Memory B cell (primary cell): ENCODE measurements at places on chromosomes 4 and X.

GRCh38 chr4:31375936-31376335 is 655.8 kb downstream of the PCDH7 start:
- no peak for DNase-seq

DNA sequence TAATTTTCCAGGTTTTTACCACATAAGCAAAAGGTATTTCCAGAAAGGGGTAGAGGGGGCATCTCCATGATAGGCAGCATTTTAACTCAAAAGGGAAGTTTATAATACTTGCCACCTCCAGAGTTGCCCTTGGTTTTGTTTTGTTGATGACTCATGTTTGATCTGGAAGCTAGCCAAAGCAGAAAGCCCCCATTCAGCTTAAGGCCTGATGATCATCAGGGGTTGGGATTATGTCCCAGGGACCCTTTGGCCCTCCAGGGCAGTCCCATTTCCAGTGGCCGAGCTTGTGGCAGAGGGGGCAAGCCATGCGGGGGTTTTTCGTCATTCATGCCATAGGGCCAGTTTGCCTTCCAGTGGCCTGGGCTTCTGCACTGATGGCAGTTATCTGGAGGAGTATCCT is 143.0 kb upstream of the PLAC1 start:
- DNase-seq, result no peak

GRCh38 chrX:20320461-20321159 is 53.9 kb upstream of the RPS6KA3 start:
- no peak for DNase-seq

DNA sequence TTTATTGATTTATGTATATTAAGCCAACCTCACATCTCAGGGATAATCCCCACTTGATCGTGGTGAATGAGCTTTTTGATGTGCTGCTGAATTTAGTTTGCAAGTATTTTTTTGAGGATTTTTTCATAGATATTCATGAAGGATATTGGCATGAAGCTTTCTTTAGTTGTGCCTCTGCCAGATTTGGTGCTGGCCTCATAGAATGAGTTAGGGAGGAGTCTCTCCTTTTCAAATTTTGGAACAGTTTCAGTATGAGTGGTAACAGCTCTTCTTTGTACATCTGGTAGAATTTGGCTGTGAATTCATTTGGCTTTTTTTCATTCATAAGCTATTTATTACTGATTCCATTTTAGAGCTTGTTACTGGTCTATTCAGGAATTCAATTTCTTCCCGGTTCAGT is 197.2 kb upstream of the NDST4 start:
- no peak for DNase-seq

DNA sequence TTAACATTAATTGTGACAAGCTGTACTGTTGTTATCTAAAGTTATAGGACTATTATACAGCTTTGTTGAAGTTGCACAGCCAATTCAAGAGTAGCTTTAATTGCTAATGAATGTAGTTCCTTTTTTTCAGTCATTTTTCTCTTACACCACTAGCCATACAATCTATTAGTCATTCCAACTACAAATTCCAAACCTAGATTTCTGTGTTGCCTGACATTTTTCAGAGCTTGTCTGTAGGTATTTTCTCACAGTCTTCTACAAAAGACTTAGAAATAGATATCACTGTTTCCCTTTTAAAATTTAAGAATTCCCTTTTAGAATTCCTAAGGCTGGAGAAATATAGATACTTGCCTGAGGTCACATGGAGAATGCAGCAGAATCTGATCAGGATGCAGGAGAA is 307.0 kb upstream of the HS3ST1 start:
- no peak for DNase-seq

- DNase-seq, result no peak
Observed at GRCh38 chr4:94251094-94251493, 43.4 kb downstream of the SMARCAD1 start.

DNA sequence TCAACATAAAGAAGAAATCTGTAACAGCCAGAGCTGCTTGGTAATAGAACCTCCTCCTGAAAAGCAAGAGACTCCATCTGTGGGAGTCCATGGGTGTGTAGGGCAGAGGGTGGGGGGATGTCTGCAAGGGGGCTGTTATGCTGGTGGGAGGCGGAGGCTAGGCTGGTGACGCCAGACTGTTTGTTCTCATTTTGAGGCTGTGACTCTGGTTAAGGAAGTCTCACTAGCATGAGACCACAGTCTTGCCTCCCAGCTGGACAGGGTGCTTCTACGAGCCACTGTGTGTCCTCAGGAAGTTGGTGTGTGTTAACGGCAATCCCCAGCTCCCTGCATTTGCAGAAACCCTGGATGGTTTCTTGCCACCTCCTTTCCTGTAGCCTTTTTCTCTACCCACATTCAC is 79.8 kb downstream of the NSUN7 start:
- no peak for DNase-seq

GRCh38 chr4:71185037-71185436 is 153.8 kb upstream of the SLC4A4 start:
- no peak for DNase-seq

- no peak for DNase-seq
Observed at GRCh38 chr4:109160494-109160893, 142.0 kb downstream of the COL25A1 start.

DNA sequence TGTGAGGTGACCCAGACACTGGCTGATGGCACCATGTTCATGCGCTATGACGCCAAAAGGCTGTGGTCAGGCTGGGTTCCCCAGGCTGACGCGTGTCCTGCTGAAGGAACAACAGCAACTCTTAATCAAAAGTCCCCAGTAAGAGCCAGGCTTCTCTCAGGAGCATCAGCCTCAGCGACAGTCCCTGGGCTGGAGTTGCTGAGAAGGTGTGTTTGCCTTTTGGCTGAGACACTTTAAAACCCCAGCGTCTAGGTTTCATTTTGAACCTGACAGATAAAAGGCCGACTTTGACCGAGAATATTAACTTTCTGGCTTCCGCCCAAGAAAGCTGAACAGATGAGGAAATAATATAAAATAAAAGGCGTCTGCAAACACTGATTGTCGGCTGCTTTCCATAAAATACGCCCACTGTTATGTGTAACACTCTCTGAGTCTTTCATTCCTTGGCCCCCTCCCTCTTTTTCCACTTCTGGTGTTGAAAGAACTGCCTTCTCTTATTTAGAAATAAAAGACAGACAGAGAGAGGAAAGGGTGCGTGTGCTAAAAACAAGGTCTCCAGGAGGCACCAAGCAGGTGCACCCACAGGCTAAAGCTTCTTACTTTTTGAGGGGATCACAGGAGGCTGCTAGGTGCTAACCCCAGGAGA is 373.6 kb downstream of the MID1IP1 start:
- no peak for DNase-seq

DNA sequence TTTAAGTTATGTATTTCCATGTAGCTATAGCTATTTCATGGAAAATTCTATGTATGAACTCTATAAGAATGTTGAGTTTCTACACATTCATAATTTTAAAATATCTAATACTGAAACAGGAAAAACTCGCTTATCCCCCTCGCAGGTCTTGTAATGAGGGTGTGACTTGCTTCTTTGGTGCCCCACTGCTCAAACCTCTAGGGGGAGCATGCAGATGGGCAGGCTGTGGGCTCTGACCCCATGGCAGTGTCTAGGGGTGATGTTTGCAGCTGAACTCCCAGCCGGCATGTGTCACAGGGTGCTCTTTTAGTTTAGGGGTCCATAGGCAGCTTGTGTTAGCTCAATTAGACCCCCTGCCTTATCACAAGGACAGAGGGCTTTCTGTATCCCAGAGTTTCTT is 1825.7 kb upstream of the ADGRL3 start:
- DNase-seq, result no peak

DNA sequence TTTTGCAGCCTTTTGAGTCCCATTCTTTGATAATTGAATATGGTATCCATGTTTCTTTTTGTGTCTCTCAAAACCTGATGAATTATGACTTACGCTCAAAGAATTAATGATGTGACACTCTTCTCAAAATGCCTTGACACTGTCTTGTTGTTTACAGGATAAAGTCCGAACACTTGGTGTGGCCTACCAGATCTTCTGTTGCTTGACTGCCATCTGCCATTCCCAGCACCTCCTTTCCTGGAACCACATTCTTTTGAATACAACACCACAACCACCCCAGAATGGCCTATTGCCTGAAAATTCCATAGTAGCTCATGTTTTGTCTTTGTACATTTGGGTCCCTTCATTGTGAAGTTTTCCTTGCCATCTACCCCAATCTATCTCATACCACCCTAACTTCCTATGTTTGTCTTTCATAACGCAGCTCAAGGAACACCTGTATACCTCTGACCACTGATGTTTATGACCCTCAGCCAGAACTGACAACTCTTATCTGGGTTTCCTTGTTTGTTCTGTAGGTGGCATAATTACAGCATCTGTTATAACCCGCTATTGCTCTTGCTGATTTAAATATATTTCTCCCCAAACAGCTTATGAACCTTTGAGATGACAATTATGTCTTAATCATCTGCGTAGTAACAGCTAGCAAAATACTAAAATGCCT is 991.3 kb downstream of the RAB28 start:
- no peak for DNase-seq

DNA sequence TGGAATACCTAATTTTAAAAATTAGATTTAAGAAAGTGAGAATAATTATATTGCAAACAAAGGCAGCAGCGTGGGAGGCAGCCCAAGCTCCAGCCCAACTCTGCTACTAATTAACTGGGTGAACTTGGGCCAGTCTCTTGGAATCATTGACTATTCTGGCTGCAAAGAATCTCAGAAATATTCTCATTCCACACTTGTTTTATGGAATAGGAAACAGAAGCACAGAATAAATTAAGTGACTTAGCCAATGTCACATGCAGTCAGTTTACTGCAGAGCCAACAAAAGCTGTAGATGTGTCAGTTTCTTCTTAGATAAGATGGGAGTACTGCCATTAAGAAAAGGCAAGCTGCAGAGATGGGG is 132.6 kb upstream of the FAM9B start:
- no peak for DNase-seq

DNA sequence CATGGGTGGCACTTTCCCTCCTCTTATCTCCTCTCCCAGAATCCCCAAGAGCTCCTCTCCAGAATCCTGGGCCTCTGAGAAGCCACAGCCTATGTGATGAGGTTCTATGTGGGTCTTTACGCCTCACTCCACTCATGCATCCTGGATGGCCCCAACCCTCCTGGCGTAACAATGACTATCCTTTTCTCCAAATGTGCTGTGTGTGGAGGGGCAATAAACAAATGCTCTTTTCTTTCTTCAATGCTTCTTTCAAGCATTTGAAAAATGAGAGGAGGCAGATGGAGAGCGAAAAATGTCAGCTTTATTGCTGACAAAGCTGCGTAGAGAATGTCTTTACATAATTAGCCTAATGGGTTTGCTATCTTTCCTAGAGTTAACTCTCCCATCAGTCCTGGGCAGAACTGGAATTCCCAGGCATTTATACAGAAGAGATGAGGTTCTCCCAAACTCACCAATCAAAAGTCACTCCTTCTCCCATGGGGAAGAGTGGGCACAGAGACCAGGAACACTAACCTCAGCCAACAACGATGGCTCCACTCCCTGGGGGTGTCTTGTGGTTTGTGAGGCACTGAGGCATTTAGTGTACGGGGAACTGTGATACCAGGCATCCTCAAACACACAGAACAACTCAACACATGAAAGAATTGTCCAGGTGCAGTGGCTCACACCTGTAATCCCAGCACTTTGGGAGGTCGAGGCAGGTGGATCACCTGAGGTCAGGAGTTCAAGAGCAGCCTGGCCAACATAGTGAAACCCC is 118.9 kb upstream of the SLC34A2 start:
- no peak for DNase-seq

DNA sequence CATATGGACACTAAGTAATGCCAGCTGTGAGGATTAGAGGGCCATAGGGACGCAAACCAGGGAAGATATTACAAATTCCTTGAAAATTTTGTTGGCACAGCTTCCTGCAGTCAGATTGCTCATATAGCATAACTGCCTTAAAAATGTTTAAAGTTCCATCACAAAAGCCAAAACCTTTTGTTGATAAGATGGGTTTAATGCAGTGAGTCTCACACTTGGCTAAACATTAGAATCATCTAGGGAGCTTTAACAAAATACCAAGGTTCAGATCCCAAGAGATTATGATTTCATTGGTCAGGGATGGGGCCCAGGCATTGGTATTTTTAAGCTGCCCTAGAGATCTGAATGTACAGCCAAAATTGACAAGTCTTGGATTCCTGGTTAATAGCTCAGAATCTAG is 376.5 kb upstream of the MAD2L1 start:
- no peak for DNase-seq

DNA sequence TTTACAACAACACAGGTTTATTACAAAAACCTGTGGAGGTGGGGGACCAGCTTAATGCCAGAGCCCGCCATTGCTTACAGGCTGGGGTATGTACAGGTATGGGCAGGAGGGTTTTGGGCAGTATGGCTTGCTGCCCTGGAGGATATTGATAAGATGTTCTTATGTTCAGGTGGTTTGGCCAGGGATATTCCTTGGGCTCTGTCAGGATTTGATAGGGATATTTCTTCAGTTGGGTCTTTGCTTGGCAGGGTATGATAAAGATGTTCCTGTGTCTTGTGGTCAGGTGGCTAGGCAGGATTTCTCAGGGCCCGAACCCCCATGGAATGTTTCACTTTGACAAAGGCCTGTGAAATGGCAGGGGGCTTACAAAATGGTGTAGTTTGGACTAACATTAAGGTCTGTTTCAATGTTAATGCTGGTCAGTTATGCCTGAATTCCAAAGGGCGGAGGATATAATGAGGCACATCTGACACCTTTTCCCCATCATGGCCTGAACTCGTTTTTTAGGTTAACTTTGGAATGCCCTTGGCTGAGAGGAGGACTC is 3.1 kb downstream of the MGST2 start:
- DNase-seq, result no peak

DNA sequence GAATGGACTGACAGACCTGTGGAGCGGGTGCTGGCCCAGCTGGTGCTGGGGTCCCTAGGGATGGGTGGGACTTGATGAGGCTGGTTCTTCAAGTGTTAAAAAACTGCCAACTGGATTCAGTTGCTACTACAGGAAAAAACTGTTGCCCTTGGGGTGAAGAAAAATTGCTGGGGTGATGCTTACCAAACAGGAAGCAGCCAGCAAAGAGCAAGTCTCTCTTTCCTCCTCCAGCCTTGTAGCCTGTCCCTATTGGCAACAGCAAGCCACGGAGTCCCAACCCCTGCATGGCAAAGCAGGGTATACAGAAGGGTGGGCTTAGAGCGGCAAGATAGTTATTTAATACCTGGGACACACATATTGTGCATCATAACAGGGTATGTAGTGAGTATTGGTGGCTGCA is 60.1 kb upstream of the ATP8A1 start:
- no peak for DNase-seq
